ENCODE measurements at places on chromosomes 16 and 17. TPM values are rescaled to one million over a fixed set of nuclear protein-coding genes. Genes with fewer than 3 reads are reported as not detected.

Gene LGALS9B
- total RNA-seq, result 2.0 TPM

DNA sequence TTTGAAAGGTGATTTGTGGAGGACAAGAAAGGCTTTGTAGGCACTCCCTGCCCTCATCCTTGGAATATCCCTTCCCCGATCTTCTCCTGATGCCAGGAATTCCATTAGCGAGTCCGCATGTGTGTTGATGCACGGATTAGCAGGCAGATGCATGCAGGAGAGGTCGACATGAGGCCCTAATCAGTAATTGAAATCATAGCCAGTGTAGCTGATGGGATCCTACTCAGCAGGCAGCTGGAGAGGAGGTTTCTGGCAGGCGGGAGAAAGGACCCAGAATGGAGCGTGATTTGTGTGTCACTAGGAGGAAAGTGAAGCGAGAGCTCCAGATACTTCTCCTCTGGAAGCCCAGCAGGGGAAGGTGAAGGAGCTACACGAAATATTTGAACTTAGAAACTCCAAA lies 196.3 kb upstream of the CDH11 start:
- no peak overlapping the region for H3K27ac ChIP-seq
- no peak for DNase-seq

- DNase-seq, result no peak
- no peak overlapping the region for H3K27ac ChIP-seq
- H3K4me1 ChIP-seq, result peaks cover 10% of the 10 kb centered on the region
- no peaks in the 10 kb centered on the region for H3K27me3 ChIP-seq
- H3K36me3 ChIP-seq, result peaks cover 21% of the 10 kb centered on the region
Measured at GRCh38 chr17:16258901-16259300, 41.9 kb downstream of the PIGL start.

DNA sequence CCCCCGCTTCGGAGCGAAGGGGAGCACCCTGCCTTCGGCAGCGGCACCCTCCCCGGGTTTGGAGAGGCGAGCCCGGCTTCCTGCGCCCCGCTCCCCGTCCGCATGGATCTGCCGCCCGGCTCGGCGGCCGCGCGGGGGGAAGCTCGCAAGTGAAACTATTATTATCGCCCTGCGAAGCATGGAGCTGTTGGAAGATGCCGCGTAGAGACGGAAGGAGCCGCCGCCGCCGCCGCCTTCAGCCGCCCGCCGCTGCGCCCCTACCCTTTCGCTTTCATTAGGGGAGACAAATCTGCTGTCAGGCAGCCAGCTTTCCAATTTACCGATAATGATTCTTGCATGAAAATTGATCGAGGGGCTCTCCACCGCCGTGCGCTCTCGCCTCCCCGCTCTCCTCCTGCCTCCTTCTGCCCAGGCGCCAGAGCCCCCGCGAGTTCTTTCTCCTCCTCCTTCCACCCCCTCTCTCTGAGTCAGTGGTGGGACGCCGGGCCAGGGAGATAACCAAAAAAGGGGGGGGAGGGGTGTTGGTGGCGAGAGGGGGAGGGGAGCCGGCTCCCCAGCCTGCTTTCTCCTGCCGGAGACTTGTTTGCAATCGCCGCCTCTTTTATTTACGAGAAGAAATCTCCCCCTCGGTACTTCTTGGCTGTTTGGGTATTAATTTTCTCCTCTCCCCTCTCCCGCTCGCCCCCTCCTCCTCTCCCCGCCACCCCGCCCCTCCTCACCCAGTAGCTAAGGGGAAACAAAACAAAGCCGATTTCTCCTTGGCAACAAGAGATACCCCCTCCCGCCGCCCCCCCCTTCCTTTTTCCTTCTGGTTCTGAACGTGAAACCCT lies 58.0 kb upstream of the GSE1 start:
- peaks cover 34% of the 10 kb centered on the region for H3K4me1 ChIP-seq
- no peaks in the 10 kb centered on the region for H3K36me3 ChIP-seq
- H3K4me3 ChIP-seq, result peak overlapping the region; percentile 97
- peak overlapping the region; percentile 98 for H3K27ac ChIP-seq

DNA sequence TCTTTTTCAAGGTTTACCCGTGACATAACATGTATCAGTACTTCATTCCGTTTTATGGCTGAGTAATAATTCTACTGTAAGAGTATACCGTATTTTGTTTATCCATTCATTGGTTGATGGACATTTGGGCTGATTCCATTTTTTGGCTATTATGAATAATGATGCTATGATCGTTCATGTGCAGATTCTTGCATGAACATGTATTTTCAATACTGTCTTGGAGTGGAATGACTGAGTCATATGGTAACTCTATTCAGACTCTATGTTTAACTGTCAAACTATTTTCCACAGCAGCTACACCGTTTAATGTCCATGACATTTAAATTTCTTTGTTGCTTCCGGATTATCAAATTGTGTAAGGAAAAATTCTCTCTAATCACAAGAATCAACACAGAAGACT lies 17.9 kb downstream of the BFAR start:
- DNase-seq, result no peak
- H3K4me3 ChIP-seq, result no peak overlapping the region
- no peaks in the 10 kb centered on the region for H3K4me1 ChIP-seq
- peaks cover 23% of the 10 kb centered on the region for H3K36me3 ChIP-seq
- H3K27me3 ChIP-seq, result no peaks in the 10 kb centered on the region

GRCh38 chr17:78113804-78114785 lies 14.5 kb downstream of the TMC6 start:
- H3K27me3 ChIP-seq, result no peaks in the 10 kb centered on the region
- DNase-seq, result no peak
- H3K4me1 ChIP-seq, result peaks cover 28% of the 10 kb centered on the region
- H3K36me3 ChIP-seq, result peaks cover 32% of the 10 kb centered on the region
- peak overlapping the region; percentile 81 for H3K27ac ChIP-seq

All from activated naive CD8-positive, alpha-beta T cell treated with anti-CD3 and anti-CD28 coated beads, Interleukin-2, amount 10 ng/mL, durations not matched to agents 7 days and 5 days (primary cell).